ENCODE measurements at places on chromosomes 4 and X. TPM values are rescaled to one million over a fixed set of nuclear protein-coding genes. Genes with fewer than 3 reads are reported as not detected.

DNA sequence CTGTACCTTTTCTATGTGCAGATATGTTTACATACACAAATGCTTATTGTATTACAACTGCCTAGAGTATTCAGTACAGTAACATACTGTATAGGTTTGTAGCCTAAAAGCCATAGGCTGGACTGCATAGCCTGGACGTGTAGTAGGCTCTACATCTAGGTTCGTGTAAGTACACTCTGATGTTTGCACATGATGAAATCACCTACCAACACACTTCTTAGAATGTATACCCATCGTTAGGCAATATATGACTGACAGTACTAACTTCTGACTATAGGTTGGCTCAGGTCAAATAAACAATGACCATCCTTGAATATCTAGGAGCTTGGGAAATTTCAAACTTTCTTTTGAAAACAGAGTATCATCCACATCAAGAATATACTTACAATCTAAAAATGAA is 139.0 kb downstream of the CORIN start:
- no peaks in the 10 kb centered on the region for H3K4me1 ChIP-seq
- H3K27ac ChIP-seq: no peak overlapping the region
- no peaks in the 10 kb centered on the region for H3K36me3 ChIP-seq

- DNase-seq: no peak
- no peaks in the 10 kb centered on the region for H3K36me3 ChIP-seq
- no peak overlapping the region for H3K27ac ChIP-seq
- H3K4me1 ChIP-seq: no peaks in the 10 kb centered on the region
- no peak overlapping the region for H3K4me3 ChIP-seq
Measured at GRCh38 chrX:14934423-14934822, 61.2 kb downstream of the MOSPD2 start.

ATOH1 gene
- total RNA-seq: not detected

AIMP1 gene
- 59.2 TPM for total RNA-seq

MID2 gene
- total RNA-seq: 9.0 TPM
